Erythroblast (primary cell): ENCODE measurements at places on chromosomes 5 and 9.

DNA sequence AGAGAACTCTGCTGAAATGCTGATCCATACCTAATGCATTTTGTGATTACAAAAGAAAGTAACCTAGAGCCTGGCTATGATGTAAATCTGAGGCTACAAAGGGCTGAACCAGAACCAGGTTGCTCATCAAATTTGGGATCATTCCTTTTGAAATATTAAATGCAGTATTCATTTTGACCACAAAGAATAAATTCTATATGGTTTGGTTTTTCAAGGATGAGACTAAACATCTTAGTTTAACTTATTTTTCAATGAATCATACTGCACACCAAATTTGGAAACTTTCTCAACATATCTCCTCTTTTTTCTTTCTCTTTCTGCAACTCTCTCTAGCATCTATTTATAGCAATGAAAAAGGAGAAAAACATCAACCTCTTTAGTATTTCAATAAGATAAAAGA, 46.5 kb downstream of the CEMIP2 start:
- DNase-seq = no peak

GRCh38 chr5:107422494-107422893, 248.2 kb downstream of the EFNA5 start:
- DNase-seq = no peak

DNA sequence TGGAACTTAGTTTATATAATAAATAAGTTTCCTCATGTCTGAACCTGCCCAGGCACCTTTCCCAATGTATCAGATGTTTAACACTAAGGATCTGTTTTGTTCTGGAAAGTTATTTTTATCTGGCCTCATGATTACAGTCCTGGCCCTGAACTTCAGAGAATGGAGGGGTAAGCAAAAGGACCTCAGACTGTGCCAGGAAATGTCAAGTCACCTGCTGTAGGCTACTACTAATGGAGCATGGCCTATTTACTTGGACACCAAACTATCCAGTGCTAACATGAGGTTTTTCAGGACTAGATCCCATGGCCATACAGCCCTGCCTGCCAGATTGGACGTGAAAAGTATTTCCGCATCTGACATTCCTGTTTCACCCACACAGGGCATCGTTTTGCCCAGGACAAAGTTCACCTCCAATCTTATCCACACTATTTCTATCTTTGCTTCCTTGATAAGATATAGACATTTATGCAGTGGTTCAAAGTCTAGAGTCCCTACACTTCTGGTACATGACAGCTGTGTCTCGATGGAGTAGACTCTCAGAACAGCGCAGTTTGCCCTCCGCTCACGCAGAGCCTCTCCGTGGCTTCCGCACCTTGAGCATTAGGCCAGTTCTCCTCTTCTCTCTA, at the start of gene BTNL8:
BTNL8 (plus strand) TSS at position 539 of the 626 bp plus-strand sequence. CDS start 152 bp downstream, outside the sequence.
- no peak for DNase-seq

DNA sequence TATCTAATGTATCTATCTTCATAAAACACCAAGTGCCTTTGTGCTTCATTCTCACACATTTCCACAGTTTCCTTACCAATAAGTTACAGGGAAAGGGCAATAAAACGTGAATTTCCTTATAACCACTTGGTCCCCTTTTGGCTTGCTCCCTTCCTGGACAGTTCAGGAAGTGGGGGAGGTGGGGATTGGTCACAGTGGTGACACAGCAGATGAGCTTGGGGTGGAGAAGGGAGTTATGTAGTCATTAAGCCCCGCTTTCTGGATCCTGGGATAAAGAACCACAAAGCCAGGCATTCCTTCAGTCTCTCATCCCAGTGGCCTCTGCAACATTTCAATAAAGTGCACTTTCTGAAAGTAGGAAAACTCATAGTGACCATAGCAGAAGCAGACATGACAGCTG, 47.1 kb upstream of the FYB1 start:
- no peak for DNase-seq

DNA sequence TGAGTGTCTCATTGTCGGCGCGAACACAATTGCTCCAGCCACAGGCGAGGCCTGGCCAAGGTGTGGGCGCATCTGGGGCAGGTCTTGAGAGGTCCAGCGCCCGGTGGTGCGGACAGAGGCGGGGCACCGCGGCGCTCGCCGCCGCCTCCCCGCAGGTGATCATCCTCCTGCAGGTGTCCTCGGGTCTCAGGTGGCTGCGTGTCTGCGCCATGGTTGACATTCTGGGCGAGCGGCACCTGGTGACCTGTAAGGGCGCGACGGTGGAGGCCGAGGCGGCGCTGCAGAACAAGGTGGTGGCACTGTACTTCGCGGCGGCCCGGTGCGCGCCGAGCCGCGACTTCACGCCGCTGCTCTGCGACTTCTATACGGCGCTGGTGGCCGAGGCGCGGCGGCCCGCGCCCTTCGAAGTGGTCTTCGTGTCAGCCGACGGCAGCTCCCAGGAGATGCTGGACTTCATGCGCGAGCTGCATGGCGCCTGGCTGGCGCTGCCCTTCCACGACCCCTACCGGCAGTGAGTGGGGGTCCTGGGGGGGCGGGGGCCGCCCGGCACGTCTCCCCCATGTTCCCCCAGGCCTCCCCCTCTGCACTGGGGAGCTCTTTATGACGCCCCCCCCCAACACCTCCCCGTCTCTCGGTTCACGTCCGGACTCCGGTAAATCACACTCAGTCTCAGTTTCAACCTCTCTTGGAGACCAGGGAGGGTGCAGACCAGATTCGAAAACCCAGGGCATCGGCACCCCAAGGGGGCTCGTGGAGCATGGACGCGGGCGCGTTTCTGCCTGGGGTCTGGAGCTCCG, 446 bp downstream of the NXNL2 start:
- DNase-seq = no peak

DNA sequence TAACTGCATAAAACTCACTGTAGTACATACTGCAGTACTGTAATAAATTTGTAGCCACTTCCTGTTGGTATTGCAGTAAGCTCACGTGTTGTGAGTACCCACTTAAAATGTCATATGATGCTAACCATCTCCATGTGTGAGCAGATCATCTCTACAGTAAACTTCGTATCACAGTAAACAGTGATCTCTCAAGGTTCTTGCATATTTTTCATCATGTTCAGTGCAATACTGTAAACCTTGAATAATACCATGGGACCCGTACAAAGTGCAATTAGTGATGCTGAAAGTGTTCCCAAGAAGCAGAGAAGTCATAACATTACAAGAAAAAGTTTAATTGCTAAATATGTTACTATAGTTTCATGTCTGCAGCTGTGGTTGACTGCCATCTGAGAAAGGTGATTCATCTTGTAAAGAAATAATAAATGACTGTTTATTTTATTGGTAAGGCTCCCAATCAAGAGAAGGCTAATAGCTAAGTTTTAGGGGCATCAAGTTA, 253.8 kb upstream of the POU5F2 start:
- DNase-seq = no peak

GRCh38 chr9:4680173-4680525, 780 bp downstream of the CDC37L1 start:
- DNase-seq = peak; percentile 77

- no peak for DNase-seq
Measured at GRCh38 chr9:124006448-124007361, 4.9 kb upstream of the LHX2 start.

GRCh38 chr5:111063709-111064322, 7.7 kb upstream of the TSLP start:
- DNase-seq = no peak

GRCh38 chr5:125210242-125210947, 464.0 kb upstream of the ZNF608 start:
- DNase-seq = no peak

GRCh38 chr9:69748304-69748703, 11.5 kb downstream of the PTAR1 start:
- DNase-seq = no peak

GRCh38 chr5:37323607-37324006, 47.3 kb downstream of the NUP155 start:
- DNase-seq = no peak

GRCh38 chr9:96242811-96243210, 59.2 kb downstream of the HSD17B3 start:
- DNase-seq = no peak

GRCh38 chr9:12854221-12854620, 79.4 kb downstream of the LURAP1L start:
- no peak for DNase-seq

DNA sequence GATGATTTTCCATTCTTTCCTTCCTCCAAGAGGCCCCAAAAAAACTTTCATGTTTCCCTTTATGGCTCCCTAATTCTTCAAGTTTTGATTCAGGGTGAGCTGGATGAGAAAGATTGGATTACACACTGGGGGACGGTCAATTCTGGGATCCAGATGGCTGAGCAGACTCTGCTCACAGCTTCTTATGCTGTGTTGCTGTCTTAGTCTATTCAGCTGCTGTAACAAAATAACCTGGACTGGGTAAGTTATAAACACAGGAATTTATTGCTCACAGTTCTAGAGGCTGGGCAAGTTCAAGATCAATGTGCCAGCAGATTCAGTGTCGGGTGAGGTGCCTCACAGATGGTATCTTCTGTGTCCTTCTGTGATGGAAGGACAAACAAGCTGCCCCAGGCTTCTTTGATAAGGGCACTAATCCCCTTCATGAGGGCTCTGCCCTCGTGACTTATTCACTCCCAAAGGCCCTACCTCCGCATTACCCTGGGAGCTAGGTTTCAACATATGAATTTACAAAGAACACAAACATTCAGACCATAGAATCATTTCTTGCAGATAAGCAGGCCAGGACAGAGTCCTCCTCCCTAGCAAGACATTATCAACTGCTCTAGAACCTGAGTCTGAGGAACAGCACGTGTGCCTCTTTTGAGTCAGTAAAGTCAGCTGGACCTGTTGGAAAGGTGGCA, 23.1 kb upstream of the SMAD5 start:
- DNase-seq = peak; percentile 67

DNA sequence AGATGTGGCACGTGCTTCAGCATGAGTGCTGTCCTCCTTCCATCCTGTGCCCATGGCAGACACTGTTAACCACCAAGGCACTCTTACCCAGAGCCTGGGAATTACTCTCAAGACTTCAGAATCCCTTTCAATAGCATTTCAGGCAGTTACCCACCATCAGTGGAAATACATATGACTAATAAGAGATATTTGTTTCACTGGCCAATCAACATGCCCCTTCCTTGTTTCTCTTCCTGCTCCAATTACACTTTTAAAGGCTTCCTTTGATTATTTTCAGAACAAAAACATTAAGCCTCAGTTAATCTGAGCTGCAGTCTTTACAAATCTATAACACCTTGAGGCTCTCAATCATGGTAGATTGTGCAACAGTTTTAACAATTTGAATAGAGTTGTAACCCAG, 70.8 kb downstream of the PRELID2 start:
- no peak for DNase-seq

GRCh38 chr9:70934642-70935041, 186.8 kb downstream of the TRPM3 start:
- DNase-seq = no peak

DNA sequence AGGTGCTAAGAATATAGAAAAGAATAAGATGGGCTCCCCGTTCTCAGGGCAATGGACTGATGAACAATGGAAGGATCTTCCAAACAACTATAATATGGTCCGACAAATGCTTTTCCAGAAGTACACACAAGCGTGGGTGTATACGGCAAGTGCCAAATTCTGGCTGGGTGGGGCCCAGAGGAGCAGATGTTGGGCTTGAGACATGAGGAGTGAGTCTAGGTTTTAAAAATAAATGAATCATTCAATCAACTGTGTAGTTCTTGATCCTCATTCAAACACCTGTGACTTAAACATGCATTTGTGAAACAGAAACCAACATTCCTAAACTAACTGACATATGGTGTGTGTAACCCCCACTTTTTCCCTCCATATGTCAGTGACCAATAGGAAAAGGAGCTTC, 47.9 kb downstream of the MFAP3 start:
- DNase-seq = no peak

DNA sequence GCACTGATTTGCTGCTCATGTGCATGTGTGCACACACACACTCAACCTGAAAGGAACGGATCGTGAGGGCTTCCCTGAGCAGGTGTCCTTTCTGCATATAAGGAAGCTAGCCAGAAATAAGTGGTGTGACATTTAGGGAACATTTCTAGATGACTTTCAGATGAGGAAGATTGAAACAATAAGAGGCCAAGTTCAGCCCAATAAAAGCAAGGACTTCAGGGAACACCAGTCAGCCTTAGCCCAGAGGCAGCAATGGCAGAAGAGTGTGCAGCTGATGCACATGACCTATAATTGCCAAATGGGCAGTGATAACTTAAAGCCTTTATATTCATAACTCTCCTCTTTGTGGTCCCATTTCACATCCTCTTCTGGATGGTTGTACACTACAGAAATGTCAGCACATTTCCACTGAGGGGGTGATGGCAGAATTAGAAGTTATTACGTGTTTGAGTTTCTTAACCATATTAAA, 255.5 kb downstream of the TRIM32 start:
- no peak for DNase-seq

DNA sequence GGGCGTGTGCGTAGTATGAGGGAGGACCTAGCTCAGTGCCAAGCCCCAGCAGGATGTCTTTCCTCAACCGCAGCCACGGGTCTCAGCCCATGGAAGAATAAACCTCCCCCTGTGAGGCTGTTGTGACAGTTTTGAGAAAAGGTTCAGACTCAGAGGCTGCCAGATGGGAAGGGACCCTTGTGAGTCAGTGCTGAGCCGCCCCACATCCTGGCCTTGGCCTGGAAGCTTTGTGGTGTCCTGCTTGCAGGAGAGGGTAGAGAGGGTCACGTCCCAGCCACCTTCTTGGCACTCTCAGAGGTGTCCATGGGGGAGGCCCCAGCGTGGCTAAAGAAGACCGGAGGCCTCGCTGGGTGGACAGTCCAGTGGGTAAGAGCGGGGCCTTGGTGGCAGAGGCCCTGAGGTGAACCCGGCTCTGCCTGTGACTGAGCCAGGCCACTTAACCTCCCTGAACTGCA, 2.8 kb downstream of the GRHPR start:
- DNase-seq = no peak

GRCh38 chr5:66986009-66986408, 210.6 kb downstream of the CD180 start:
- DNase-seq = no peak

- DNase-seq = no peak
Measured at GRCh38 chr5:54638106-54638505, 120.5 kb downstream of the SNX18 start.

DNA sequence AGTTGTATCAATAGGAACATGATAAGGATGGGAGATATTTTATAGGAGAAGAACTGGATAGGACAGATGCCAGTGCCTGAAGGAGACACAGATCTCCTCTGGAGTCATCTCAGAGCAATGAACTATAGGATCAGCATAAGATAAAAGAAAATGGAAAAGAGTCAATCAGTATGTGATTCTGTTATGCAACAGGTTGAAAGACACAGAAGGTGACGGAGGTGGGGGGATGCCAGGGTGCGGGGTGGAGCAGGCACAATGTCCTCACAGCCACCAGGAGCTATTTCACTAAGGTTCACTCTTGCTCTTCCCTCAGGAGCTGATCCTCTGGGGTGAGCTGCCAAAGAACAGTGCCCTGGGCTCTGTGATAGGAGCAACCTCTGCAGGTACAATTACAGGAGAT, 179.8 kb downstream of the BNC2 start:
- no peak for DNase-seq

DNA sequence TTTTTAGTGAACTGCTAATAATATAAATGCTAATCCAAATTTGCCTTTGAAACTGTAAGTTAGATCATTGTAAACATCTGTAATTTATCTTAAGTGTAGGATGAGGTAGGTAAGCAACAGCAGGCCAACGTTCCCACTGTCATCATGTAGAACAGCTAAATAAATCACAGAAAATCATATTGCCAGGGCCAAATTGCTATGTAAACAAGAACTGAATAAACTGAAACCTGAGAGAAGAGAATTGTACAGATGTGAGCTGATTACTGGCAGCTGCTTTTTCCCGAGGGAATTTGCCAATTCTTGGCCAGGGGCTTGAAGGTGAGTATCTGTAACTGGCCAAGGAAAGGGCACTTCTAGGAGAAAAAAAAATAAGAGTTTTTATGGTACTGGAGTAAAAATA, 97.6 kb downstream of the CDH10 start:
- DNase-seq = no peak
